ENCODE measurements at places on chromosomes 6 and 20.

DNA sequence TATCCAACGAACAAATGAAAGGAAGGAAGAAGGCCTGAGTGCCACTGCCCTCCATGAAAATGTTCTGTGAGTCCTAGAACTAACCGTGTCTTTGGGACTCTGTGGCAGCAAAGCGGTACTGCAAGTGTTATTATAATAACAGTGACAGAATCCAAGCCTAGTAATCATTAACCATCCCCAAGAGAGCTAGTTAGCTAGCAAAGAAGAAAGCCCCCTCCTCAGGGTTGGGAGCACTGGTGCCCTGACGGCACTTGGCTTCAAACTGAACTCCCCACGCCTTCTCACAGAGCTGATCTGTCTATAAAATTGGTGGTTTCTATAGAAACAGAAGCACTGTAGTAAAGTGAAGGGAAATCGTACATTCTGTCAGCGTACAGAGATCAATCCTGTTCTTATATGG lies 239.8 kb downstream of the PTPRT start:
- no peak for DNase-seq

DNA sequence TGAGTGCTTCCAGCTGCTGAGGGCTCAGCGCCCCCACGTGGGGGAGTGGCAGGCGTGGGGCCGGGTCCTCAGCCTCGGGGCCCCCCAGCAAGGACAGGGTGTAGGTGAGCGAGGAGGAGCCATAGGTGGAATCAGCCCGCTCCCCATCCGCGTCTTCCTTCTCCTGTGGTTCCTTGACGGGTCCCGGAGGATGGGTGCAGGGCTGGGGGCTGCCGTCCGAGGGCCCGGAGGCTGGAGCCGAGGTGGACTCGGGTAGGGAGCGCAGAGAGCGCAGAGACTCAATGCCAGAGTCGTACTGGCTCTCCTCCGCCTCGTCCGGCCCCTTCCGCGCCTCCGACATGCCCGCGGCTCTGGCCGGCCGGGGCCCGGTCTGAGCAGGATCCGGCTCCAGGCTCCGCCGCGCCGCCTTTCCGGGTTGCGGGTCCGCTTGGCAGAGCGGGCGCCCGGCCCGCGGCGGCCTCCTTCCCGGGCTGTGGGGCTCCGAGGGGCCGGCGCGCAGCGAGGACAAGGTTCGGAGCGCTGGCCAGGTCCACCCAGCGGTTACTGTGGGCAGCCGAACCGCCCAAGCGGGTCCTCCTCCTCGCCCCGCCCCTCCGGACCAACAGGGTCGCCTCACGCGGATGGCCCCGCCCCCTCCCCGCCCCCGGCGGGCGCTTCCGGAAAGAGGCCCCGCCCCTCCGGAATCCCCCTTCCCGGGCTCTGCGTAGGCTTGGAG lies at the start of gene NFKBIE:
Gene NFKBIE, minus strand, starts transcription at position 545 of the 715 bp plus-strand sequence. Its CDS starts 205 bp downstream, at position 340.
- peak; percentile 84 for DNase-seq

DNA sequence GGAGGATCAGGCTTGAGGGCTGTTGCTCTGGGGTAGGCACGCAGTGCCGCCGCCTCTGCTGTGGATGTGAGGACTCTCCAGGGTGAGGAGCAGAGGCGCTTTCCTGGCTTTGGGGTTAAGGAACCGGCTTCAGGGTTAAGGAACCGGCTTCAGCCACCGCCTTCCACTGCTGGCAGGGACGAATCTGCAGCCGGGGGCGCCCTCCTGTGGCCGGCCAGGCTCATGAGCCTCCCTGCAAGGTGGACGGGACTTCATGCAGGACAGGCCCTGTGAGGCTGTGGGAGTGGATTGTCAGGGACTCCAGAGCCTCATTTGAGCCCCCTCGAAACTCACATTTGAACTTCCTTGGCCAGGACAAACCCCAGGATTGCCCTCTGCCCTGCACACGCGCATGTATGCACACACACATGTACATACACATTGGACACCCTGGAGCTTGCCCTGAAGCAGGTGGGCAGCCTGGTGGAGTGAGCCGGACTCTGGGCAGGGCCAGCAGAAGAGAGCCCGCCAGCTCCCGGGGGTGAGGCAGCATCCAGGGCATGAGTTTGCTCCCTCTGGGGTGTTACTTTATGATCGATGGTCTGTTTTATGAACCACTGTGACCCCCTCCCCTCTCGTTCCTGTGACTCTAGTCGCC lies 146.9 kb downstream of the PHACTR3 start:
- DNase-seq, result peak; percentile 30

GRCh38 chr20:25007491-25008305 lies 15.1 kb upstream of the APMAP start:
- no peak for DNase-seq

Data from stromal cell of bone marrow (primary cell).